ENCODE measurements at places on chromosomes 3 and 15.
A peak's percentile ranks its signal among the peaks of the same experiment; 100 is the strongest.

DNA sequence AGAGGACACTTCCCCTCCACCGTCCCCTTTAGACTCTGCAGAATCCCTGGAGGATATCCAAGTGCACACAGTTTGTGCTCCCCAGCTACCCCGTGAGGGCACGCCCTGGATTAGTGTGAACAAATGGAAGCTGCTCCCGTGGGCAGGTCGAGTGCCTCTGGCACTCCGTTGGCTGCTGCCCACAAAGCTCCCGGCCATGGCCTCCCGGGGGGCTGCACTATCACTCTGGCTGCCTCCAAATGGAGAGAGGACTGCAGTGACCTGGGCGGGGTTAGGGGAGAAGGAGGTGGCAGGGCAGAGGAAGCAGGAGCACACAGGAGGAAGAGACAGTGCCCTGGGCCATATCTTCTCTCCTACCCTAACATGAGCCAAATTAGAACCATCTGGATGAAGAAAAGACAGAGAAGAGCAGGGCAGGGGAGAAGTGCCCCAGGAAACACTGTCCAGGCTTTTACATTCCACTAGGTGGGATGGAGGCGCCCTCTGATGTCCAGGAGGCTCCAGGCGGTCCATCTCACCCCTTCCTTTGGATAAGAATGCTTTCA, 29.4 kb upstream of the ACAD9 start:
- no peak for DNase-seq

DNA sequence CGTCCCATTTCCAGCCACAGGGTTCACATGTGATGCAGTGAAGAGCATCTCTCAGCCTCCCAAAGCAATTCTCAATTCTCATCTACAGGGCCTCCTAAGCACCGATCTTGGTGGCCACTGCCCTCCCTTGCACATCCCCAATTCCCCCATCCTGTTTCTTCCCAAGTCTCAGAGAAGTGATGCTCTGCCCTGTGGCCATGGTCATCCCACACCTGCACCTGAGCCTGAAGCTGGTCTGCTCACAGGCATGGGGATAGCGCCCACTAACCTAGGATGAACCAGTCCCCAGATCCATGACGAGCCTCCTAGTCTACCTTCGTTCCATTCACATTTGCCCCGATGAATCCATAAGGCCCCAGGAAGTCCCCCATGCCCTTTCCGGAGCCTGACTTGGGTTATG, 201.5 kb downstream of the UACA start:
- DNase-seq = no peak

DNA sequence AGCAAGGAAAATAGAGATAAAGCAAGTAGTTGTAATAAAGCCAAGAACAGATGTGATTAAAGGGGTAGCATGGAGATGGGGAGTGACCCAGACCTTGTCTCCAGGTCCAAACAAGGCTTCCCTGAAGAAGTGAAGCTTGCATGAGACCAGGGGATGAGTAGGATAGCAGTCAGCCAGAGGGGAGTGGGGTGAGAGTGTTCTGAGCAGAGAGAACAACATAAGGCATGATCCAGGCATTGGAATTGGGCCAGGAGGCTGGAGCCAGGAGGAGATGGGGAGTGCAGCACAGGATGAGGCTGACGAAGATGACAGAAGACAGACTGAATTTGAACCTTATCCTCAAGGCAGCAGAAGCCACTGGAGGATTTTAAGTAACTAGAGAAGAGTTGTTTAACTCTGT, 7.2 kb downstream of the TMOD2 start:
- DNase-seq = peak; percentile 78

- DNase-seq = no peak
These were observed 430.7 kb downstream of the EDEM1 start for GRCh38 chr3:5618170-5618569.

GRCh38 chr15:26614734-26615133, 158.1 kb downstream of the GABRB3 start:
- no peak for DNase-seq

DNA sequence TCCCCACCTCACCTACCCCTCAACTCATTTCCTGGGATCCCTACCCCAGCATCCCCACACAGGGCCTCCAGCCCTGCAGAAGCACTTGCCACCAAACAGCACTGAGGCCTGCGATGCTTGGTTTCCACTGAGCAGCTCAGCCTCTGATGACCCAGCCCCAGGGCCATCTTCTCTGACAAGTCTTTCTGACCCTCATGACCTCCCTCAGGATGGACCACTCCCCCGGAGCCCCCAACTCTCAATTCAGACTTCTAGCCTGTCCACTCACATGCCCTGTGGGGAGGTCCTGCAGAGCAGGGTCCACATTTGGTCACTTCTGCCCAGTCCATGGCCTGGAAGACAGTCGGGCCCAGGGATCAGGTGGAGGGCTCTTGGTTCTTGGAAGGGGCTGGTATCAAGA, 63.4 kb upstream of the SPATA12 start:
- DNase-seq = no peak

GRCh38 chr3:66822186-66823008, 175.7 kb upstream of the KBTBD8 start:
- DNase-seq = no peak

DNA sequence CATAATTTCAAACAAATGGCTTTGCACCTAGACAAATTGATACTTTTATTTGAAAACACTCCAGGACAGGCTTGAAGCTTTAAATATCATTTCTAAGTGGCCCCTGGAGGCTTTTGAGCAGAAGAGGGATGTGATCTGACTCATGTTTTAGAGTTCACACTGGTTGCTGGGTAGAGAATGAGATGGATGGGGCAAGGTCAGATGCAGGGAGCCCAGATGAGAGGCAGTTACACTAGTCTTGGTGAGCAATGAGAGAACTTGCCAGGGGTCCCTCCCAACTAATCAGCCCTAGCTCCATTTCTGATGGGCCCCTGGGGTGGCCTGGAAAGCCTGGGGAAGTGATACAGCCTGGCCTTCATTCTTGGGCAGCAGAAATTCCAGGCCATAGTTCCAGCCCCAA, 190.4 kb downstream of the MEGF11 start:
- DNase-seq = no peak

- DNase-seq = no peak
These were observed 252 bp downstream of the SIN3A start for GRCh38 chr15:75451202-75451673.

- DNase-seq = no peak
These were observed 1400.7 kb downstream of the OTOL1 start for GRCh38 chr3:162897291-162897690.

GRCh38 chr3:42020684-42021307, 58.9 kb upstream of the ULK4 start:
- no peak for DNase-seq

GRCh38 chr15:66876421-66876730, 174.3 kb downstream of the SMAD6 start:
- DNase-seq = no peak

GRCh38 chr3:169578381-169579024, 85.0 kb downstream of the MECOM start:
- DNase-seq = no peak
